ENCODE measurements at places on chromosomes 7 and 10.
A peak's percentile ranks its signal among the peaks of the same experiment; 100 is the strongest.

DNA sequence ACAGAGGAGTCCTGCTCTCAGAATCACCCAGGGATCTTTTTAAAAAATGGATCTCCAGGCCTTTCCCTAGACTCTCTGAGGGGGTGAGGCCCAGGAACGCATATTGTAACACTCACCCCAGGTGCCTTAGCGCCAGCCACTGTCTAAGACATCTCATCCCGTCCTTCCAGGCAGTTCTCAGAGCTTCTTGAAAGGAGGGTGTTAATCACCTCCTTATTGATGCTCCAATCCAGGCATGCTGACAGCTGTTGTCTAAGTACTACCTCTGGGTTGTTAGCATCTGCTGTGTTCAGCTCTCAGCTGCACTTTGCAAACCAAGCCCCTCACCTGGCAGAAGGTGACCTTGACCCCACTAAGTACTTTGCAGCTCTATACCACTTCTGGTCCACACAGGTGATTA, 36.0 kb downstream of the KIAA1549 start:
- no peak for DNase-seq

DNA sequence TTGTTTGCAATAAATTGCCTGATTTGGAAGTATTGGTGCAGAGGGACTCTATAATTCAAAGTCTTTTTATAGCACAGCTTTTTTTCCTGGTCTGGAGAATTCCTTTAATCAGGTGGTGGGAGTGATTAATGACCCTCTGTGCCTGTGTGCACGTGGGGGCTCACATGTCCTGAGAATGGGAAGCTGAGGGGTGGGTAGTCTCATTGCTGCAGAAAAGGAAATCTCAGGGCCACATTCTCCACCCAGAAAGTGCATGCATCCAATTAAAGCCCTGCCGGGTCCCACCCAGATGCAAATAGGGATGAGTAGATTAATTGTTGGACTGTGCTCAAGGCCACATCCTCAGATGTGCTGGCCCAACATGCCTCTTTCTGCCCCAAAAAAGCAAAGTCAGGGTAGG, 324.7 kb downstream of the CXCL12 start:
- no peak for DNase-seq

DNA sequence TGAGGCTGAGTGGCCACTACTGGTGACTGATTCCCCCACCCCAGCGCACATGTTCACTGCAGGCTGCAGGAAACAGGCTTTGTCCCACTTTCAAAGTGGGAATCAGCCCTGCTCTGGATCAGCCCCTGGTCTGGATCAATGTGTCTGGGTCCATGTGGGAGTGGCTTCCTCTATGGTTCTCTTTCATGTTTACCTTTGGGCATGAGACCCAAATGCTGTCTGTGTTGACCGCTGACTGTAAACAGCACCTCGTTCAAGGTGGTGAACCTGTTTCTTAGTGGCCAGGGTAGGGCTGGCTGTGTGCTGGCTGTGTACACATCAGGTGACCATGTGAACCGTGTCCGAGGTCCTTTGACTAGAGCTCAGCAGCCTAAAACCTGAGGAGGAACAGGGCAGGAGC, 121.8 kb downstream of the CAMK1D start:
- no peak for DNase-seq

GRCh38 chr7:149209518-149210269, 14.3 kb downstream of the ZNF282 start:
- DNase-seq = peak; percentile 89

DNA sequence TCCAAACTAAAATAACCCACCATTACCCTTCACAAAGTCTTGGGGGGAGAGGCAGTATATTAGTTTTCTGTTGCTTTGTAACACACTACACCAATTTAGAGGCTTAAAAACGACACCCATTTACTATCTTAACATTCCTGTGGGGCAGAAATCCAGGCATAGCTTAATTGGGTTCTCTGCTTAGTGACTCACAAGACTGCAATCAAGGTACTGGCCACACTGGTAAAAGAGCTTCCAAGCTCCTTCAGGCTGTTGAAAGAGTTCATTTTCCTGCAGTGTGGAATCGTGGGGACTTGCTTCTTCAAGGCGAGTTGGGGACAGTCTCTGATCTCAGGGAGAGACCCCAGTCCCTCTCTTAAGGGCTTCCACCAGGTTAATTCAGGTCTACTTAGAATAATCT, 139.1 kb downstream of the XPNPEP1 start:
- DNase-seq = peak; percentile 10
